CD4-positive, alpha-beta memory T cell (primary cell): ENCODE measurements at places on chromosomes 5 and 9. TPM values are rescaled to one million over a fixed set of nuclear protein-coding genes. Genes with fewer than 3 reads are reported as not detected.

PCDHGA9 gene
- total RNA-seq = 0.25 TPM

GFPT2 gene
- 0.12 TPM for total RNA-seq

GRCh38 chr5:141680751-141681201, 1.3 kb downstream of the ARAP3 start:
- DNase-seq = no peak

GRCh38 chr5:130692770-130693169, 472.3 kb downstream of the HINT1 start:
- no peak for DNase-seq

DNA sequence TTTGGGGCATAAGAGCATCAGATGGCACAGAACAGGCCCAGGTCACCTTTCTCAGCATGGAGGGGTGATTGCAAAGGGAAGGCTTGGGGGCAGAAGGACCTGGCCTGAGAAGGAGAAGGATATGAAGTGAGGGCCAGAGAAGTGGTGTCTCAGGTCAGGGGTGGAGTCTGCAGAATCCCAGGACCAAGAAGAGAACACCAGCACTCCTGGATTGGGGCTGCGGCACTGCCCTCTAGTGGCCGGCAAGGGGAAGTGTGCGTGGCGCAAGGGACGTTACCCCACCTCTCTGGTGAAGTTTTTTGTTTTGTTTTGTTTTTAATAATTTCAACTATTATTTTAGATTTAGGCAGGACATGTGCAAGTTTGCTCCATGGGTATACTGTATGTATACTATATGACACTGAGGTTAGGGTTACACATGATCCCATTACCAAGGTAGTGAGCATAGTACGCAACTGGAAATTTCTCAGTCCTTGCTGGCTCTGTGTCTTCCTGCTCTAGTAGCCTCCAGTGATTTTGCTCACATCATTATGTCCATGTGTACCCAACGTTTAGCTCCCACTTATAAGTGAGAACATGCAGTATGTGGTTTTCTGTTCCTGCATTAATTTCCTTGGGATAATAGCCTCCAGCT, 1548.6 kb downstream of the EFNA5 start:
- no peak for DNase-seq

- peak; percentile 4 for DNase-seq
Measured at GRCh38 chr5:155616779-155617392, 603.3 kb downstream of the KIF4B start.
